ENCODE measurements at places on chromosomes 6 and 20.

GRCh38 chr20:40727960-40728359 is 38.9 kb upstream of the MAFB start:
- no peak for DNase-seq

DNA sequence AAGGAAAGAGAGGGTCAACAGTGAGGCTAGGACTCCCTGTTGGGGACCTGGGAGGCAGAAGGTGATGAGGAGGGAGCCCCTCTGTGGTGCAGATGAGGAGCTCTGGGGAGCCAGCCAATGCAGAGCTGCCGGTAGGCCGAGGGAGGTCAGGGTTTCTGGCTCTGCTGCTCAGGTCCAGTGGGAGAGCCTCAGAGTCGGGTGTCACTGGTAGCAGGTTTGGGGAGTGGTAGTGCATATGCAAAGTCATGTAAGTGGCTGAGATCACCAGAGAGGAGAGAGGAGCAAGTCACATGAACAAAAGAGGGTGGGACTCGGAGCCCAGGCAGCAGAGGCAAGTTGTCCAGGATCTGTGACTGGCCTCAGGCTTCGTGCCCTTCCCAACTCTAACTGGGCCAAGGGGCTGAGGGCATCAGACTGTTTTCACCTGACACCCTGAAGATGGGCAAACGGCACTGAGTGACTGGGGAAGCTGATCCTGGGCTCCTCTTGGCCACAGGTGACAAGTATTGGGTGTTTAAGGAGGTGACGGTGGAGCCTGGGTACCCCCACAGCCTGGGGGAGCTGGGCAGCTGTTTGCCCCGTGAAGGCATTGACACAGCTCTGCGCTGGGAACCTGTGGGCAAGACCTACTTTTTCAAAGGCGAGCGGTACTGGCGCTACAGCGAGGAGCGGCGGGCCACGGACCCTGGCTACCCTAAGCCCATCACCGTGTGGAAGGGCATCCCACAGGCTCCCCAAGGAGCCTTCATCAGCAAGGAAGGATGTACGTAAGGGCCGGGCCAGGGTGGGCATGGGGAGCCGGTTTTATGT is 6.6 kb downstream of the MMP24OS start:
- DNase-seq, result no peak

DNA sequence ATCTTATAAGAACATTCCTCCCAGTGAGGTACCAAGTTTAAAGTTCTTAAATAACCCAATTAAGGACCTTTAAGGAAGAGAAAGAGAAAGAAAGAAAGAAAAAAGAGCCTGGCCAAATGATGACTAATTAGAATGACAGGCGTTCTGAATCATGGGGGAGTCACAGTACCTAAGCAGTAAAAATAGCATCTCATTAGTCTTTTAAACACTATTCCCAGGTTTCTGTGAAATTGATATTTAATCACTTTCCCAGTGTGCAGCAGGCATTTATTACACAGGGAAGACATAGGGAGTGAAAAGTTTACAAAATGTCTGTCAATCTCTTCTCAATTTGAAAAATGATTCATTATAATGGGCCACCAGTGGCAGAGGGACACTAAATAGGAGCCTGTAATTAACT is 251.4 kb upstream of the MANEA start:
- no peak for DNase-seq

DNA sequence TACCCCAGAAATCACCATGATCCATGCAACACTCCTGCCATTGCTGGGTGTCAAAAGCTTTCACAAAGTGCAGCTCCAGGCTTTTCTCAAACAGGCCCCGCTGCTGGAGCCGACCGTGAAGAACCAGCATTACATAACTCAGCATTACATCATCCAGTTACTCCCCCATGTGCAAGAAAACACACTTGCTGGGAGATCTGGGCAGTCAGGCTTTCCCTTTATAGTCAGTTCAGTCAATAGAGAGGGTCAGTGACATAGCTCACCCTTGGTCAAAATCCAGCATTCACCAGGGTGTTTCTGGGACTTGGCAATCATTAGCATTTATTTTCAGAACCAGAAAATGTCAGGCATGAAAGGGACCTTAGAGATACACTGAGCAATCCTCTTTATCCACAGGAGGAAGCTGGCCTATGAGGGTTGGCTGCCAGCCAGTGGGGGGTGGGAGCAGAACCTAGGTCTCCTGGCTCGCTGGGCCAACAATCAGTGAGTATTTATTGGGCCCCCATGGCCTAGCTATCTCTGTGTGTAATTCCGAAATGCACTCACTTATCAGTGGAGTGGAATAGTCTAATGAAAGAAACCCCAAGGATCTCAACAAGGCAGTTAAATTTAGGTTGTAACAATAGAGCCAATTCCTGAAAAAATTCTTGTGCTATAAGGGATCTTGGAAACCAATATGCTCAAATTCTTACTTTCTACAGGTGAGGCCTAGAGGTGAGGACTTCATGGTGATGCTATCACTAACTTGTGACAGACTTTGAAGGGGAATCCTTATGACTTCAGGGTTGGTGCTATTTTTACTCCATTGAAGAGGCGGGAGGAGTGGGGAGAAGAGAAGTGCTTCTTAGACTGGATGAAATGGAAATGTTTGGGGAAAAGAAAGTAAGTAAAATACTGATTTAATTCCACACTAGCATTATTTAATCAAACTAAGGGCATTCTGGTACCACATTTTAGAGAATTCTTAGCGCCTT is 54.6 kb downstream of the LYRM4 start:
- DNase-seq, result no peak

GRCh38 chr6:130259557-130259956 is 36.8 kb upstream of the SAMD3 start:
- no peak for DNase-seq

DNA sequence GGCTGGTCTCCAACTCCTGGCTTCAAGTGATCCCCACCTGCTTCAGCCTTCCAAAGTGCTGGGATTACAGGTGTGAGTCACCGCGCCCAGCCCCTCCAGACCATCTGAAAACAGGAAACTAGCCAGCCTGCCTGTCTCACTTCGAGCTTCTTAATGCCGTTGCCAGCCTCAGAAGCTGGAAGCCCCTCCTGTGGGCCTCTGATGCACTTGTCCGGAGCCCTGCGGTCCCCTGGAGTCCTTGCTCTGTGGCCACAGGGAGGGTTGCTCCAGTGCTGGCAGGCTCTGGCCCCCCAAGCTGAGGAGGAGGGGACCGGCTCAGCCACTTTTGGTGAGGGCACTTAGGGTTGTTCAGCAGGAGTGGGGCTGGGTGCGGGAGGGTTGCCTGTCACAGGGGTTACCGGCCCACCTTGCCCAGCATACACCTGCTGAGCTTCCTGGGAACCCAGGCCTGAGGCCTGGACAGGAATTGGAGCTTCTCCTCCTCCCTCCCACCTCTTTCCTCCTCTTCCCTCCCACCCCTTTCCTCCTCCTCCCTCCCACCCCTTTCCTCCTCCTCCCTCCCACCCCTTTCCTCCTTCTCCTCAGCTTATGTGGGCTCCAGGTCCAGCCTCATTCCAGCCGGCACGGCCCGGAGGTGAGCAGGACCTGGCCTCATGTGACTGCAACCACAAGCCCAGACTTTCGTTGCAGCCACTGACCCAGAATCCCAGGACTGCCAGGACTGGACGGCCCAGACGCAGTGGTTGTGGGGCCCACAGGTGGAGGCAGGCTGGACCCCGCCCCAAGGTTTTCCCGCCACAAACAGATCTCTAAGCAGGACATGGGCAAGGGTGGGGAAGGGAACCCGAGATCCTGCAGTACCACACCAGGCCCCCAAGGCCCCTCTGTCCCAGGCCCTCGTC is 9.4 kb upstream of the BIRC7 start:
- no peak for DNase-seq

DNA sequence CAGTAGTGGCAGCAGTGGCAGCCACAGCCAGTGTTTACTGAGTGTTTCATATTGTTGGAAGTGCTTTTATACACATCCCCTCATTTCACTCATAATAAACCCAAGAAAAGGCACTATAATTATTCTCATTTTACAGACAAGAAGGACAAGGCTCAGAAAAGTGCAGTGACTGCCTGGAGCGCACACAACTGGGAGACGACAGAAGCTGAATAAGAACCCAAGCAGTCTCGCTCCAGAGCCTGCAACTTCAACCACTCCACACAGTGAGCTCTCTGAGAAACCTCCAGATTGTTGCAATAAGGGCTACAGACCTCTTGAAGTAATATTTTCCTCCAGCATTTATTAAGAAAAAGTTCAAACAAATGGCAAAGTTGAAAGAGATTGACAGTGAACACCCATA is 76.9 kb downstream of the PLCG1 start:
- DNase-seq, result no peak

- no peak for DNase-seq
Observed at GRCh38 chr20:5513975-5514516, 197.3 kb upstream of the PROKR2 start.

DNA sequence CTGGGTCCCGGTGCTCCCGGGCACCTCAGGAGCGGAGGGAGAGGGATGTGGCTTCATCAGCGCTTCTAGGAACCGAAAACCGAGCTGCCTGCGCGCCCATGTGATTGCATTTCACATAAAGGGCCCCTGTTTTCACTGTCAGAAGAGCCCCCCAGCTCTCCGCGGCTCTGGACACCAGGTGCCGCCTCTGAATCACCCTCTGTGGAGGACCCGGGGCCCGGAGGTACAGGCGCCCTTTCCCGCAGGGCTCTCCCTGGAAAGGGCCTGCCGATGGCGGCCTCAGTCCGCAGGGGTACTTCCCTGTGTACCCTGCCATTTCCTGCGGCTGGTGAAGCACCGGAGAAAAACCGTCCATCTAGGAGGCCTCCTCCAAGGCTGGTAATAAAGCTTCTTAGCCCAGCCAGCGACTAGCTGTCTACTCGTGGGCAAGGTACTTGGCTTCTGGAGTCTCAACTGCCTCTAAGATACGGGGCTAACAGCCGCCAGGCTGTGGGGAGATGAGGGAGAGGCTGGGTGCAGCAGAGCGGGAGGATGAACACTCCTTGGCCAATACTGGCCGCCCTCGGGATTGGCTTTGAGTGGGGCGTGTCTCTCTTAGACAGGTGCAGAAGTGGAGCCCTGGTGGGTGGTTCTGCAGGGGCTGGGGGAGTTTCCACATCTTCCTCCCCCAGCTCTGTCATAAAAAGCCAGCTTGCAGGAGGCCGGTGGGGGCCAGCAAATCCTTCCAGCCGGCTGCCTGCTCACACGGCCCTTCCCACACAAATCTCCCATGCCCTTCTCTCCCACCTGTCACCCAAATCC is 1.6 kb downstream of the PPP1R16B start:
- DNase-seq, result peak; percentile 21

DNA sequence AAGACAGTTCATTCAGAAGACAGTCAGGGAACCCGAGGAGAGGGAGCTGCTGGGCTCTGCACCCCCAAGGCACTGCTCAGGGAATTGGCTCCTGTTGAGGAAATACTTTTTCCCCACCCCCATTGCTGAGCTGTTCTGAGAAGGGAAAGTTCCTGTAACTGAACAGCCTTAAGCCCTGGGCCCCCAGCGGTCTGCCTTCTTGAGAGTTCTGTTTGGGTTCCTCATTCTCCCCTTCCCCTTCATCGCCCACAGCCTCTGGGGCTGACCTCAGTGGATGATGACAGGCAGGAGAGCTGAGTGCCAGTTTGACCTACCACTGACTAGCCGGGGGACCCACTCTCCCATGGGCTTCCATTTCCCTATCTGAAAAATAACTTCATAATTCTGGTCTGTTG is 10.7 kb downstream of the HCK start:
- DNase-seq, result no peak

DNA sequence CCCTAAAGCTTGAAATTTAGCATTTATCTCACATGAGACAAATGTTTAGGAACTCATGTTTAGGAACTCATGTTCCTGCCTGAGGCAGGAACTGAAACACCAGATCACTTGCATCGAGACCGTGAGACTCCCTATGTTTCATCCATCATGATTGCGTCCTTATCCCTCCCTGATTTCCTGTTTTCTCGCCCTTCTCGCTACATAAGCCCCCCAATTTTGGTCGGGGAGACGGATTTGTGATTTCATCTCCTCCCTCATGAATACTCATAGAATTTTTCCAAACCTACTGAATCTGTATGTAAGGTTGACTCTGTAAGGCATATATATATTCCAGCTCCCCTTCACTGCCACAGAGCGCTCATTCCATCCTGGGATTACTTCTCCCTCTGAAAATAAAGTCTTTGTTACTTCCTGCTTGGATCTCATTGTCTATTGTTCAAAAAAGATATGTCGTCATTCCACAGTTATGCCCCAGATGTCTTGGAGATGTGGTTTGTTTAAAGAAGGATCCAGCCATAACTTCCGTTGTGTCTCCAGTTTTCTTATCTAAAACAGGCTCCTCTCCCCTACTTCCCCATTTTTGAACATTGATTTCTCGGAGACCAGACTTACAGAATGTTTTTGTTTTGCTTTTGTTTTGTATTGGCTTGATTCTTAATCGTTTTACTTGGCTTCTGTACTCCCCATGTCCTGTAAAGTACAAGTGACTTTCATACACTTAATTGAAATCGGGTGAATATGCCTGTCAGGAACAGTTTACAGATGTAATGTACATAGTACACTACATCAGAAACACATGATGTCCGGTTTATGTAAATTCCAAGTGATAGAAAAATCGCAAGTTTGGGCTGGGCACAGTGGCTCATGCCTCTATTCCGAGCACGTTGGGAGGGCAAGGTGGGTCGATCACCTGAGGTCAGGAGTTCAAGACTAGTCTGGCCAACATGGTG is 118.7 kb downstream of the HFE start:
- DNase-seq, result no peak

GRCh38 chr6:40439026-40439800 is 148.0 kb downstream of the LRFN2 start:
- no peak for DNase-seq

DNA sequence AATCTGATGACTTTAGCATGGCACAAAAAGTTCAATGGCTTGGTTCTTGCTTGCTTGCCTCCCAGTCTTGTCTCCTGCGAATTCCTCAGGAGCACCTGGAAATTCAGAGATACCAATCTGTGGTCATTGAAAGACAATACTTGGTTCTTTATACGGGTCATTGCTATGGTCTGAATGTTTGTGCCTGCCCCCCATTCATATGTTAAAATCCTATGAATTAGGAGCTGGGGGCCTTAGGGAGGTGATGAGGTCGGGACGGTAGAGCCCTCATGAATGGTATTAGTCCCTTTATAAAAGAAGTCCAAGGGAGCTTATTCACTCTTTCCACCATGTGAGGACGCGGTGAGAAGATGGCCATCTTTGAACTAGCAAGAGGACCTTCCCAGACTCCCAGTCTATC is 721.8 kb downstream of the UTRN start:
- no peak for DNase-seq

DNA sequence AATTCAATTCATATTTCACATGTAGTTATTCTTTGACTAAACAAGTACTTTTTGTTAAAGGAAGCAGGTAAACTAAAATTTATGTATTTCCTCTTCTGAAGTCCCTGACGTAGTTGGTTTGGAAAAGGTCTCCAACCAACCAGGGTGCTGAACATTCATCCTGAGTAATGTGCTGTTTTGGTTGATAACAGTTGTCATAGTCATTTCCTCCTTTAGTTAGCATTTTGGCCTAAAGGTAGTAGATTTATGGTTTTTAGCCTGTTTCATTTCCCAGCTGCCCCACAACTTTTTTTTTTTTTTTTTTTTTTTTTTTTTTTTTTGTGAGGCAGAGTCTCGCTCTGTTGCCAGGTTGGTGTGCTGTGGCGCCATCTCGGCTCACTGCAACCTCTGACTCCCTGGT is 382.8 kb upstream of the FLRT3 start:
- no peak for DNase-seq

DNA sequence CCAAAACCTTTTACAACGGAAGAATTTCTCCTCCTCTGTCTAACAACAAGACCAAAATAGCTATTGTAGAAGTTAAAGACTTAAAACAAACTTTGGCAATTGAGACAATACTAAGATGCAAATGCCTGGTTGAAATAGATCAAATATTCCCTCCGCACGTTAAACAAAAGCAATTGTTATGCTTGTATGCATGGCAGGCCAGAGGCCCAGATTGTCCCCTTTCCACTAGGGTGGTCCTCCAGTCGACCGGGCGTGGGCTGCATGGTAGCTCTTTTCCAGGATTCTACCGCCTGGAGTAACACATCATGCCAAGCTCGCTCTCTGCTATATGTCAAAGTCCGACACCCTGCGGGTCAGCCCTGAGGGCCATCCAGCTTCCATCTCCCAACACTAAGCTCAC is 234.7 kb downstream of the RNGTT start:
- no peak for DNase-seq

Measured in stimulated activated CD4-positive, alpha-beta T cell treated with anti-CD3 and anti-CD28 coated beads, Interleukin-4, amount 100 ng/mL, for 4 hours (primary cell).